Fibroblast of mammary gland (primary cell): ENCODE measurements at places on chromosomes 16 and 17.

GRCh38 chr16:30527635-30528178, 1.3 kb upstream of the ZNF768 start:
- DNase-seq, result no peak

DNA sequence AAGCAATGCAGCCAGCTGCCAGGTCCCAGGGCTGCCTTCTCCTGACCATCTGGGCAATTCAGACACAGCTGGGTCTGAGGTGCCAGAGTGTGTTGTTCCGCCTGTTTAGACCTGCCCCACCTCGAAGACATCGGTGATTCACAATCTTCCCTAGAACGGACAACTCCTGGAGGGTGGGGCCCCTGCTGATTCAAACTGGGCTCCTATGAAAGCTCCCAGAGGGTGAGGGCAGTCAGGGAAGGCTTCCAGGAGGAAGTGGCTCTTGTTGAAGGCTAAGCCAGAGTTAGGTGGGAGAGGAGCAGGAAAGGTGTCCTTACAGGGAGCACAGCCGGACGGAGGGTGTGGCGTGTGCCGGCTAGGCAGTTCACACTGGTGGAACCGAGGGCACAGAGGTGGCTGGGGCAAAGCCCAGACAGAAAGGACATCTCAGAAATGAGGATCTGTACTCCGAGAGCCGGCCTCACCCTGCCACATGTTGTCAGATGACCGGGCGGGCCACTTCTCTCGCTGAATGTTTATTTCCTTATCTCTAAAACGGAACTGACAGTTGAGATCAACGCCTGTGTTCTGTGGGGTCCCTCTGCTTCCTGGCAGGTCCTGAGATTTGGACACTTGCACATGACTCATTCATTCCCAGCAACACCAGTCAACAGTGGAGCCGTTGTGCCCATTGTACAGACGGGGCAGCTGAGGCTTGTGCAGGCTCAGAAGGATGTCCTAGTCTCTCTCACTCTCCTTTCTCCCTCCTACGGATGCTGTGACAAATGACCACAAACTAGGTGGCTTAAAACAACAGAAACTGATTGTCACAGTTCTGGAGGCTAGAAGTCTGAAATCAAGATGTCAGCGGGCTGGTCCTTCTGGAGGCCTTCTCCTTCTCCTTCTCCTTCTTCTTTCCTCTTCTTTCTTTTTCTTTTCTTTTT, 26.9 kb upstream of the LITAF start:
- DNase-seq, result no peak

GRCh38 chr17:19368229-19368628, 5.7 kb upstream of the B9D1 start:
- peak; percentile 54 for DNase-seq

- no peak for DNase-seq
These were observed 201.4 kb upstream of the CIBAR2 start for GRCh38 chr16:85313526-85314301.

DNA sequence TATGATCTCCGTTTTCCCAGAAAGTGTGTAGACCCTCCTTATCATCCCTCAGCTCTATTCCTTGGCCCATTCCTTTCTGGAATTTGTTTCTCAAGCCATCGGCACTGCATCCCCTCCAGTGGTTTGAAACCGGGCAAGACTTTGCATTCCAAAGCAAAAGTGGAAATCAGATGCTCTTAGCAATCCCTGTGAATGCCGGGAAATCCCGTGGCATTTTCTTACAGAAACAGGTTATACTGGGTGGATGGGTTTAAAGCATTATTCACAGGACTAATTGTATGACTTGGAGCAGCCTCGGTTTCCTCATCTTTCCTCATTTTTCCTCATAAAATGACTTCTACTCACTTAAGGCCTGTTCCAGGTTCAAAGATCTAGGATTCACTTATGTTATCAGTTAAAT, 52.0 kb downstream of the MAP2K6 start:
- no peak for DNase-seq

GRCh38 chr17:28385406-28385805, 13.9 kb downstream of the SARM1 start:
- no peak for DNase-seq

DNA sequence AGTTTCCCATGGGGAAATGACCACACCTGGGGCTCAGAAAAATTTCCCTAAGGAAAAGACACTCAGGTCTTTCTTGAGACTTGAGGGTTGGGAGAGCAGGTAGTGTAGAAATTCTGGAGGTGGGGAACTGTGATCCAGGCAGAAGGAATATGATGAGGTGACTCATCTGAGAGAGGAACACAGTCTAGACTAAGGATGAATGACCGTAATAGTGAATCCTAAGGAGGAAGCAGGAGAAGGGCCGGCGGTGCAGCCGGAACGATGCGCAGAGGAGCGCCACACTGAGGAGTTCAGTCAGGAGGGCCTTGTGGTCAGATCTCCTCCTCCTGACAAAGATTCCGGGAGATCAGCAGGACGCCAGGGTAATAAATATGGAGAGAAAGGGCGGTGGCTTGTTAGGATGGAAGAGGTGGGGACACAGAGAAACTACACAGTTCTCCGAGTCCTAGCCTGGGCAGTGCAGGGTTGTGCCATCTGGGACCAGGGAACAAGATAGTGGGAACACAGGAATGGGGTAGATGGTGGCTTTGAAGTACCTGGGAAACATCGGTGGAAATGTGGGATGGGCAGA, 135.6 kb downstream of the PARN start:
- no peak for DNase-seq

GRCh38 chr16:53792161-53792951, 88.4 kb downstream of the FTO start:
- no peak for DNase-seq

DNA sequence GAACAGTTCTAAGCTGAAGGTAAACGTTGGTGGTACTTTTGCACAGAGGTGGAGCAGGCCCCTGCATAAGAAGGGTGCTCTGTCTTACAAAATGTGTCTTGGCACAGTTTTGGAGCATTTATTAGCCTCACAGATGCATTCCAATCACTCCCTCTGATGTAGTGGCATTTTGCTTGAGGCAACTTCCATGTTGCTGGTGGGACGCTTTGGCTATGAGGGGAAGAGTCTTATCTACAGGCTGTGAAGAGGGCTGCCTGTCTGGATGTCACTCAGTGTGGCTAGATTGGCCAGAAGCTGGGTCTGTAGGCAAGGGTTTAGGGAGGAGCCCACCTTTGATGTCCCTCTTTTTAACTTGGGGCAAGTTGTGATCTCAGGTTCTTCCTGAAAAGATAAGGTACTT, 2.6 kb upstream of the RARA start:
- no peak for DNase-seq

DNA sequence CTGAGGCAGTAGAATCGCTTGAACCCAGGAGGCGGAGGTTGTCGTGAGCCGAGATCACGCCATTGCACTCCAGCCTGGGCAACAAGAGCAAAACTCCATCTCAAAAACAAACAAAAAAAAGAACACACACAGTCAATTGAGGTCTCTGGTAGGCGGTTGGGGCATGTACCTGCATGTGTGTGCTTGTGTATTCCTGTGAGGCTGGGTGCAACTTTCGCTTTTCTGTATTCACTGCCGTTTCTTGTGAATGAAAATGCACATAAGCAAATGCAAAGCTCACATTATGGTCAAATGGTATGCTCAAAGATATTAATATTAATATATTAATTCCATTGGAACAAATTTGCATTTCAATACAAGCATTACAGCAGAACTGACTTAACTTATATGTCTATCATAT, 20.9 kb downstream of the HS3ST3A1 start:
- no peak for DNase-seq

DNA sequence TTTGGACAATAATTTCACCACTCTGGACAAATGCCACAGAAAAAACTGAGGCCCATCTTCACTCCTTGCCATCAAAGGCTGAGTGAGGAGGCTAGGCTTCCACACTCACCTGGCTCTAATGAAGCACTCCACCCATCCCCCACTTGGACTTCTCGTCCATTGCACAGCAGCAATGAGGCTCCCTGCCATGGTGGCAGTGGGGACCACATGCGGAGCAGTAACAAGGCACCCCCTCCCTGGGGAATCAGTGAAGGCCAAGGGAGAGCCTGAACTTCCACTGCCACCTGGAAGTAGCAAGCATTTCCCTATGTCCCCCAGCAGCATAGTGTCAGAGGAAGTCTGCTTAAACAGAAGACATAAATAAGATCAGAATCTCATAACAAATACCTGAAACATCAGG, 2.0 kb upstream of the GOSR1 start:
- no peak for DNase-seq

- DNase-seq, result no peak
These were observed 54.1 kb downstream of the TOX3 start for GRCh38 chr16:52492789-52493357.

DNA sequence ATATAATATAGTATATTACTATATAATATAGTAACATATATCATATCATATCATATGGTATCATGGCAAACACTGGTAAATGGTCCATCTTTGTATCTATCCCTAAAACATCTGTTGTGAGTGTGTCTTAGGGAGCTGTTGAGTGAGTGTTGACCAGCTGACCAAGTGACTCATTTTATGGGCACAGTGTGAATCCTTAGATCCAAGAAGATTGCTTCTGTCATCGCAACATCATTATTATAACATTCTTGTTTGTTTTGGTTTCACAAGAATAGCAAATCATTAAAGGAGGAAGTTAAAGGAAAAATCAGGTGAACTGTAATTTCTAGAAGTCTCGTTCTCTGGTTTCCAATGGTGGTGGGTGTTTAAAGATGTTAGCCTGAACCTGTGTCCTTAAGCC, 11.7 kb upstream of the MAF start:
- peak; percentile 69 for DNase-seq

DNA sequence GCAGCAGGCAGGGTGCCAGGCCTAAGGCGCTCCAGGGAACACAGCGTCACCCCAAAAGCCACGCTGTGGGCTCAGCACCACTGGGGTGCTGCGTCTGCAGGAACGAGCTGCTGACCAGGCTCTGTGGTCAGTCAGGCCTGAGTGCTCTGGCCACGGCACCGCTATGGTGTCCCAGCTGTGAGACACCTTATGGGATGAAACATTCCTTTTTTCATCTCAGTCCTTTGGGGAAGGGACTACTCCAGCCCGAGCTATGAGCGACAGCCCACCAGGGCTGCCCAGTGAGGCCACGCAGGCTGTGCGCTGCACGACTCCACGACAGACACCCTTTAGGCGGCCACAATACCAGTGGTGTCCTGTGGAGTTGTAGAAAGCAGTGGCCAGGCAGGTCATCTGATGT, 11.1 kb downstream of the MGAT5B start:
- DNase-seq, result no peak

GRCh38 chr16:89958068-89958467, 9.5 kb downstream of the DEF8 start:
- DNase-seq, result peak; percentile 39

- no peak for DNase-seq
These were observed 13.3 kb downstream of the CRISPLD2 start for GRCh38 chr16:84833144-84833500.

- DNase-seq, result peak; percentile 38
These were observed 1.4 kb upstream of the SLX4 start for GRCh38 chr16:3612510-3613466.

DNA sequence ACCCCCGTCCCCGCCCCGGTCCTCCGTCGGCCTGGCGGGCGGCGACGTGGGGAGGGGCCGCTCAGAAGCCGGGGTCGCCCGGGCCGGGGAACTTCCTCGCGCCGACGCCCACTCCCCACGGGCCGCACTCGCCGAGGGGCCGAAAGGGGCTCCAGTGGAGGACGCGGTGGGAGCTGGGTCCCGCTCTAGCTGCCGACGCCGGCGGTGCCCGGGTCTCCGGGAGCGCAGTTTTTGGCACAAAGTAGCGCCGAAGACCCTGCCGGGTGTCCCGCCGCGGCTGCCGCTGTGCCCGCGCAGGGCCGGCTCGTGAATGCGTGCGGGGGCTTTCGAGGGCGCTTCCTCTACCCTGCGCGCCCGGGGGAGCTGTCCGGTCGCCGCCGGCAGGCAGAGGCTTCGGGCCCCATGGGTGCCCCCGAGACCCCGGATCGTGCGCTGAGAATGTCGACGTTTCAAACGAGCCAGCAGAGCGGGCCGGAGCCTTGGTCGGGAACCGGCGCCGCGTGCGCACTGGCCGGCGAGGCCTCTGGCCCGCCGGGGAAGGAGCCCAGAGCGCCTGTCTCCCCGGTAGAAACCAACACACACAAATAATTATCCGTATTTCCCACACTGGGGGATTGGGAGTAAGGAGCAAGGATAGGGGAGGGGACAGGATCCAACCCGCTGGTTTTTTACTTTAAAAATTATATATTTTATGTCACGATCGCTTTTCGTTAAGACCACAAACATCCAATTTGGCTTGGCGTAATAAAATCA, 46.6 kb upstream of the SLC38A10 start:
- DNase-seq, result peak; percentile 21
